Pancreas (tissue), 10 donors: ENCODE measurements at places on chromosomes 4 and X. TPM values are rescaled to one million over a fixed set of nuclear protein-coding genes. Genes with fewer than 3 reads are reported as not detected.

DNA sequence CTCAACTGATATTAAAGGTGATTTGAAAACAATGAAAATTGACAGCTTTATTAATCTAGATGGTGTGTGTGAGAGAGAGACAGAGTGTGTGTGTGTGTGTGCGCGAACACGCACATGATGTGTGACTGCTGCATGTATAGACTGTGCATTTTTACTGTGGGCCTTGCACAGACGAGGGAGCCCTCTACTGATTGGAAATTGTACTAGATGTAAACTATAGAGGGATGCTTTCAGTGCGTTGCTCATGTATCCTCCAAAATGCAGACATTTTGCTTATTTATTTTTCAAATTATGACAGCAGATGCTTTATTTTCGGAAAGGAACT, 168.4 kb upstream of the GK2 start:
- no peak for DNase-seq

- DNase-seq, result no peak
Measured at GRCh38 chr4:74632634-74633033, 161.7 kb downstream of the BTC start.

DNA sequence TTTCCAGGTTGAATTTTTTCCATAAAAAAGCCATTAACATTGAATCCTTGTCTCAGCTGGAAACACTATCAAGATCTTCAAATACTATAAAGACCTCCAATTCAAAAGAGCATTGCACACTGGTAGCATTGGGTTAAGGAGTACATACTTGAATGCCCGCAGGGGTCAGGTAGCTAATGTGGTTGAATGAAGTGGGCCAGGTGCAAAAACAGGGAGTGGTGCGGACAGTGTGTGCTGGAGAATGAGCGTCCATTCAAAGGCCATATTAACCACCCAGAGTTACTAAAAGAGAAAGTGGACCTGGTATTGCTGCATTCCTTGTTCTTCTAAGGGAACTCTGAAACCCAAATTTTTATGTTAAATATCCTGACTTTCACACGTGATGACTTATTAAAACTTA, 91.6 kb downstream of the NYX start:
- DNase-seq, result no peak

TEX13C gene
- total RNA-seq, result not detected

GRCh38 chr4:104763554-104764222, 269.0 kb upstream of the CXXC4 start:
- no peak for DNase-seq

GRCh38 chr4:123235431-123235830, 161.2 kb upstream of the SPRY1 start:
- no peak for DNase-seq

DHX15 gene
- total RNA-seq, result 61.8 TPM

DNA sequence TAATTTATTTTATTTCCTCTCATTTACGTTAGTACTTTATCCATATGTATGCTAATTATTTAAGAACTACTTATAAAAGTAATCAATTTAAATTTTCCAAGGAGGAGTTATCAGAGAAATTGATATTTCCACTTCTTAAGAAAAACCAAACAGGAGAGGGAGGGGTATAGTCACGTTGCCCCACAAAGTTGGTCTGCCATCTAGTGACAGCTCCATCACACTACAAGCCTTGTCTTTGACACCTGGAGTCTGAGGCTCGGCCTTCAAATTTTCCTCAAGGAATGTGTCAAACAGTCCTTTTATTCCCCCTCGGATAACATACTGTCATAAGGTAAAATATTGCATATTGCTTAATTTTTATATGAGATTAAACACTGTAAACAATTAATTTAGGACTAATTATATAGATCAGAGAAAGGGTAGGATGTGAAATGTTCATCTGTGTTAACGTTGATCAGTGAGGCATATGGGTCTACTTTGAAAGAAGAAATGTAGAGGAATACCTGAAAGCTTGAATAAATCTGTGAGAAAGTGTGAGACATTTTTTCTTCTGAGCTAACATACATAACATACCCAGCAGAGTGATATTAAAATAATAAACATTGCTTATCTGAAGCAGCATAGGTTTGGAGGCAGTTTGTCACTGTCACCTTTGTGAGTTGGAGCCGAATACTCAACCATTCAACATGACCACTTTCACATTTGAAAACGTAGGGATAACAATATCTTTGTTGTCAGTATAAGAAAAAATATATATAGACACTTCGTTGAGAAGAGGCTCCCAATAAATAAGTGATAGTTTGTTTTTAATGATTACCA, 114.4 kb downstream of the GLRA3 start:
- no peak for DNase-seq
